Stimulated activated CD8-positive, alpha-beta memory T cell treated with anti-CD3 and anti-CD28 coated beads, Interleukin-4, amount 100 ng/mL, for 1 hour (primary cell): ENCODE measurements at places on chromosomes 2 and 18.

DNA sequence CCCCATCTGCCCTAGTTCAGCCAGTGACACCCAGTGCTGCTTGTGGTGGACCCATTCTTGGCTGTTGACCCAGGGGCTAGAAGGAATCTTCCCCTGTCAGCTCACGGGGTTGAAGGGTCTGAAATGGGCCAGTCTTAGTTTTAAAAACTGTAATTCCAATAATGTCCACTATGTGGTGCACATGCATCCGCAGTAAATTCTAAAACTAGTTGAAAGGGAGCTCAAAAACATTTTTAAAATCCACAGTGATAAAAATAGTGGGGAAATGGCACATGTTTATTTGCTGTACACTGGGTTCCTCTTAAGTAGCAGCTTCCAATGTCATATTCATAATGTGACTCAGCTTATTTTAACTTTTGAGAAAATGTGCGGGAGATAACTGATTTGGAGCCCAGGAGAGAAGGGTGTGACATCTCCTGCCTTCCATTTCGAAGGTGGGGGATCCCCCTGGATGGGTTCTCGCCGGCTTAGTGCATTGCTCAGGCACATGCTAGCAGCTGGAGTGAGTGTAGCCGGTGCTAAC lies 32.8 kb downstream of the GRHL1 start:
- no peak for DNase-seq

- no peak for DNase-seq
These were observed 101.1 kb downstream of the TWIST2 start for GRCh38 chr2:238948765-238949641.

GRCh38 chr2:232042911-232043574 lies 81.5 kb downstream of the DIS3L2 start:
- DNase-seq = no peak

GRCh38 chr18:79941473-79942119 lies 9.9 kb downstream of the SLC66A2 start:
- DNase-seq = no peak
